ENCODE measurements at places on chromosomes 4 and X.

DNA sequence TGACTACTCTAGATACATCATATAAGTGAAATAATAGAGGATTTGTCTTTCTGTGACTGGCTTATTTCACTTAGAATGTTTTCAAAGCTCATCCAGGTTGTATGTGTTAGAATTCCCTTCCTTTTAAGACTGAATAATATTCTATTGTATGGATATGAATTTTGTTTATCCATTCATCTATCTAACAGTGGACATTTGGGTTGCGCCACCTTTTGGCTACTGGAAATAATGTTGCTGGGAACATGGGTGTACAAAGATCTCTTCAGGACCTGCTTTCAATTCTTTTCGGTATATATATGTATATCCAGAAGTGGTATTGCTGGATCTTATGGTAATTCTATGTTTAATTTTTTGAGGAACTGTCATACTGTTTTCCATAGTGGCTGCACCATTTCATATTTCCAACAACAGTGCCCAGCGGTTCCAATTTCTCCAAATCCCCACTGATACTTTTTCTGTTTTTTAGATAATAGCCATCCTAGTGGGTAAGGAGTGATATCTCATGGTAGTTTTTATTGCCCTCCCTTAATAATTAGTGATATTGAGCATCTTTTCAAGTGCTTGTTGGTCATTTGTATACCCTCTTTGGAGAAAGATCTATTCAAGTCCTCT, 3.4 kb upstream of the SCD5 start:
- peaks cover 3% of the 10 kb centered on the region for H3K27me3 ChIP-seq
- H3K27ac ChIP-seq = no peak overlapping the region
- H3K4me3 ChIP-seq = no peak overlapping the region
- no peaks in the 10 kb centered on the region for H3K4me1 ChIP-seq

DNA sequence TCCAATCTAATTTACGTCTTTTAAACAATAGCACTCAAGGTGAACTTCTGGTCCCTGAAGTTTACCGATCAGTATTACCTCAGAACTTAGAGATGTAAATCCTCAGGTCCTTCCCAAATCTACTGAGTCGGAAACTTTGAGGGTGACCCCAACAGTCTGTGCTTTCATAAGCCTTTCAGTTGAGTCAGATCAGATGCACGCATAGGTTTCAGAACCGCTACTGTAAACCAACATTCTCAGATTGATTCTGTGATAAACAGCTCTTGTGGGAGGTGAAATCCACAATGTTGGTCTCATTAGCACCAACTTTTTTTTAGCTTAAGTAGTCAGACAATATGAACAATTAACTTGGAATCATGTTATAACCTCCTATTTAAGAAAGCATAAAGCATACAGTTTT, 86.0 kb downstream of the WWC2 start:
- H3K27me3 ChIP-seq = no peaks in the 10 kb centered on the region
- H3K4me3 ChIP-seq = no peak overlapping the region
- H3K4me1 ChIP-seq = peaks cover 44% of the 10 kb centered on the region
- no peak overlapping the region for H3K27ac ChIP-seq
- H3K36me3 ChIP-seq = peaks cover 3% of the 10 kb centered on the region

GRCh38 chr4:109559625-109559982, 442 bp upstream of the MCUB start:
- H3K4me1 ChIP-seq = peaks cover 12% of the 10 kb centered on the region
- no peak for DNase-seq
- H3K4me3 ChIP-seq = peak overlapping the region; percentile 69
- no peak overlapping the region for H3K27ac ChIP-seq

- H3K4me3 ChIP-seq = no peak overlapping the region
- no peaks in the 10 kb centered on the region for H3K27me3 ChIP-seq
- H3K36me3 ChIP-seq = no peaks in the 10 kb centered on the region
- no peaks in the 10 kb centered on the region for H3K4me1 ChIP-seq
Measured at GRCh38 chrX:45818913-45819312, 618.2 kb upstream of the DIPK2B start.

GRCh38 chr4:47814618-47815295, 23.1 kb downstream of the CORIN start:
- peaks cover 31% of the 10 kb centered on the region for H3K4me1 ChIP-seq
- no peak for DNase-seq
- no peaks in the 10 kb centered on the region for H3K27me3 ChIP-seq

DNA sequence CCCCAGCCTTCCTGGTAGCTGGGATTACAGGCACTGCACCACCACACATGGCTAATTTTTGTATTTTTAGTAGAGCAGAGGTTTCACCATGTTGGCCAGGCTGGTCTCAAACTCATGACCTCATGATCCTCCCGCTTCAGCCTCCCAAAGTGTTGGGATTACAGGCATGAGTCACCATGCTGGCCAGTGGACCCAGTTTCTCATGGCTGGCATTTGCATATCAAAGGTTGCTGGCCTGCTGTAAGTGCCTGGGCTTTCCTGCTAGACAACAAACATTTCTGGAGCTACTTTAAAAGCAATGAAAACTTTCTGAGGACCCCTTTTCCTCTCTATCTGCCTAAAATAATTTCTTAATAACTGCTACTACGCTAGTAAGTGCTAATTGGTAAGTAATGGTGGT, 228.2 kb downstream of the PCDH10 start:
- no peak overlapping the region for H3K4me3 ChIP-seq
- no peaks in the 10 kb centered on the region for H3K36me3 ChIP-seq
- no peak for DNase-seq

DNA sequence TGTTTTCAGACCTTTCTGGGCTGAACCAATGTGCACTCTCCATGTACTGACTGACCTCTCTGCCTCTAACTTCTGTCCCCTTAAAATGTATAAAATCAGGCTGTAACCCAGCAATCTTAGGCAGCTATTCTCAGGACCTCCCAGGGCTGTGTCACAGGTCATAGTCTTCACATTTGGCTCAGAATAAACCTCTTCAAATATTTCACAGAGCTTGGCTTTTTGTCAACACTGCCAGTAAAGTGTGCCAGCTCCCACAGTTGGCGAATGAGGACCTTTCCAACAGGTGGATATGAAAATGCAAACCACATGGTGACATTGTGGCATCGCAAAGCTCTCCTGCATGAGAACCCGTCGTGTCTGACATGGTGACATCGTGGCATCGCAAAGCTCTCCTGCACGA, 76.4 kb downstream of the ACOX3 start:
- no peaks in the 10 kb centered on the region for H3K36me3 ChIP-seq
- H3K4me1 ChIP-seq = no peaks in the 10 kb centered on the region
- H3K27me3 ChIP-seq = no peaks in the 10 kb centered on the region
- no peak overlapping the region for H3K27ac ChIP-seq
- no peak overlapping the region for H3K4me3 ChIP-seq

DNA sequence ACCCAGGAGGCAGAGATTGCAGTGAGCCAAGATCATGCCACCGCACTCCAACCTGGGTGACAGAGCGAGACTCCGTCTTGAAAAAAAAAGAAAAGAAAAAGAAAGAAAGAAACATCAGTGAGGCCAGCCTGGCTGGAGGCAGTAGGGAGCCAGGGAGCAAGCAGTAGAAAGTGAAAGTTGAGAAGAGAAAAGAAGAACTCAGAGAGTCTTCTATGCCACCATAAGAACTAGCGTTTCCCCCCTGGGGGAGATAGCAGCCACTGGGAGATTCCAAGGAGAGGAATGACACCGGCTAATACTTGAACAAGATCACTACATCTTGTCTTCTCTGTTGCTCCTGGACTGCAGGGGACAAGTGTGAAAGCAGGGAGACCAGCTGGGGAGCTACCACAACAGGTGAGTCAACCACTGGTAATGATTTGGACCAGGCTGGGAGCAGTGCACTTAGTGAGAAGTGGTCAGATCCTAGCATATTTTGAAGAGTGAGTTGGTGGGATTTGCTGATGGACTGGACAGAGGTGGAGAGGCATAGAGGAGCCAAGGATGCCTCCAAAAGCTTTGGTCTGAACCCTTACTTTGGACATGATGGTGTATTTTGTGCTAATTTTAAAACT, 33.4 kb downstream of the SLC2A9 start:
- DNase-seq = no peak
- no peaks in the 10 kb centered on the region for H3K4me1 ChIP-seq
- no peaks in the 10 kb centered on the region for H3K27me3 ChIP-seq
- no peak overlapping the region for H3K4me3 ChIP-seq
- peaks cover 26% of the 10 kb centered on the region for H3K36me3 ChIP-seq
- no peak overlapping the region for H3K27ac ChIP-seq

- H3K36me3 ChIP-seq = no peaks in the 10 kb centered on the region
- DNase-seq = no peak
- no peak overlapping the region for H3K4me3 ChIP-seq
- no peak overlapping the region for H3K27ac ChIP-seq
- no peaks in the 10 kb centered on the region for H3K27me3 ChIP-seq
Measured at GRCh38 chr4:109232681-109233080, 69.8 kb downstream of the COL25A1 start.

- no peak for DNase-seq
- no peaks in the 10 kb centered on the region for H3K4me1 ChIP-seq
- no peak overlapping the region for H3K4me3 ChIP-seq
- H3K27ac ChIP-seq = no peak overlapping the region
Measured at GRCh38 chr4:40225497-40225896, 28.7 kb downstream of the RHOH start.
